Stimulated activated CD4-positive, alpha-beta T cell treated with anti-CD3 and anti-CD28 coated beads, Interleukin-2, amount 100 ng/mL, for 24 hours (primary cell): ENCODE measurements at places on chromosomes 1 and 21.

GRCh38 chr1:162674034-162674608 is 41.9 kb downstream of the DDR2 start:
- DNase-seq = no peak

GRCh38 chr1:99677416-99677815 is 31.5 kb downstream of the PALMD start:
- no peak for DNase-seq

DNA sequence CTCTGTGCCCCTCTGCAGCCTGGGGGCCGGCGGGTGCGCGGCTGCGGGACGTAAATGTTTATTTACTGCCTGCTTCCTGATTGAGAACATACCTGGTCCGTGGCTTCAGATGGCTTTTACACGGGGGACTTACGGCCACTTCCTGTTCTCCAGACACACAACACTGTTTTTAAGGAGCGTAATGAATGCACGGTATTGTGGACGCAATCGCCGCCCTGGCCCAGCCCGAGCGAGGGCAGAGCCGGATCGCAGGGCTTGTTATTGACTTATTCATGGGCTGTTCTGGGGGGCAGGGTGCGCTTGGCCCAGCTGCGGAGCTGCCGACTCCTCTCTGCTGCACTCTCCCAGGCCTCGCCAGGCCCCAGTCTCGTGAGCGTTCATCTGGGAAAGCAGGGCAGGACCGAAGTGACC is 52.8 kb upstream of the ACTRT2 start:
- DNase-seq = no peak

- no peak for DNase-seq
Measured at GRCh38 chr1:39818482-39818881, 29.8 kb upstream of the BMP8B start.

- no peak for DNase-seq
Measured at GRCh38 chr1:212118167-212118871, 82.8 kb downstream of the DTL start.

GRCh38 chr1:100578201-100578600 is 40.3 kb downstream of the GPR88 start:
- no peak for DNase-seq

GRCh38 chr1:162206300-162206699 is 136.8 kb downstream of the NOS1AP start:
- no peak for DNase-seq

- no peak for DNase-seq
Measured at GRCh38 chr1:27374362-27375086, at the start of gene FCN3. Gene FCN3, minus strand, starts transcription at chr1:27374824. Its CDS starts 6 bp downstream, at chr1:27374818.

GRCh38 chr1:48109390-48110013 is 112.3 kb upstream of the TRABD2B start:
- no peak for DNase-seq

DNA sequence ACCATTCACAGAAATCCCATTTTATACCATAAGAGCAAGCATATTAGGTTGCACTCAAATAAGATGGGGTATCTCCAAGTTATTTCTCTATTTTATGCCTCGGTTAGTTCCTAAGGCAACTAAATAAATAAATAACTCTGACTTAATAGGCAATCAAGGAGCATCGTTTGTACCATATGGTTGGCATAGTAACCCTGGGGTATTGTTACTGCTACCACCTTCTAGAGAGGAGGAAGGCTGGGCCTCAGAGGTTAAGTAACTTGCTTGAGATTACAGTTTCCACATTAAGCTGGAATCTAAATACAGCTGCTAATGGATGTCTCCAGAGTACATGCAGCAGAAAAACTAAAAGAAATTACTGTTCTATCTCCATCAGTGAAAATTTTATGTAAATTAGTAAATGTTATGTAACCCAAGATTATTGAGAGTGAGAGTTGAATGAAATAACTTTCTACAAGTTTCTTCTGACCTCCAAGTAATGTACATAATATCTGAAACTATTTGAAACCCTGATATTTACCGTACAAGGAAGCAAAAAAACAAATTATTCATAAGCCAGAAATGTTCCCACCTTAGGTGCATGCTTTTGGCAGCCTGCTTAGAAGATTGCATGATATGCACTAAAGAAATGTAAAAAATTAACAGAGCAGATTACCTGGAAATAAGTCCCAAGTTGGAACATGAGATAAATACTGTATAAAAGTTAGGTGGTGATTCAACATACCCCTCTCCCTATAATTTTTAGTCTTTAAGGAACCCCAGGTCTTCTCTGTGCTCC is 127.0 kb downstream of the CRB1 start:
- no peak for DNase-seq

DNA sequence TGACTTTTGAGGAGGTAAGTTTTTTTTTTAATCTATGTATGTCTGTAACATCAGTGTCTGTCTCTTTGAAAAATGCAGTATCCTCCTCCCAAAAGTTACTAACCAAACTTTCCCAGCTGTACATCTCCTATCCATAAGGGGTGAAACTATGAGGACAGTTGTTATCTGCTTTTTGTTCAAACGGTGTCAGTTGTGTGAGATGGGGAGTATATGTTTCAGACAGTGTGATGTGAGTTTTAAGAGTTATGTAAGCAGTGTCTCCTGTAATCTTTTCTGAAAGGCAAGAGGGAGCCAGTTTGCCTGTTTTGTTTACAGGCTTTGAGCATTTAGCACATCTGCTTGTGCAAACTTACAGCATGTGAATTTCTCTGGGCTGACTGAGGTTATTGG is 34.8 kb upstream of the CACYBP start:
- no peak for DNase-seq

DNA sequence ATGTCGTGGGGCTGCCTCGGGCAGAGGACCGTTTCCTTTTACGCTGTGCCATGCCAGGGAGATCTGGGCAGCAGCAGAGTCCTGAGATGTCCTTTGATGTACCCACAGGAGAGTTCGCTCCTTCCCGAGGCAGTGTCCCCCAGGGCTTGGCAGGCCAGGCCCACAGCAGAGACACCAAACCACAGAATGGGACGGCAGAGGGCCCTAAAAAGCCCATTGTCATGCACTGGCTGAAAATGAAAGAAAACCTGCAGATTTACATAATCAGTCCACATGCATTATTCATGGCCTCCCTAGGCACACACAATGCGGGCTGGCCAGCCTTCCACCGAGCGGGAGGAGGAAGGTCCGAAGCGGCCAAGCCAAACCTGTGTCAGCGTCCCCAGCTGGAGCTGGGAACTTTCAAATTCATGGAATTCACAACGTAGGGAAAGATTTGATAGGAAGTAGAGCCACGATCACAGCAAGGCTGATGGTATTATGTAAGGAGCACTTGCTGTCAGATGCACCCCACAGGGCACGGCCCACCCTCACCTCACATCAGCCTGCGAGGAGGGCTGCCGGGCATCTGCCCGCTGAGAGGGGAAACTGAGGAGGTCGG is 25.3 kb upstream of the EFHD2 start:
- DNase-seq = no peak

DNA sequence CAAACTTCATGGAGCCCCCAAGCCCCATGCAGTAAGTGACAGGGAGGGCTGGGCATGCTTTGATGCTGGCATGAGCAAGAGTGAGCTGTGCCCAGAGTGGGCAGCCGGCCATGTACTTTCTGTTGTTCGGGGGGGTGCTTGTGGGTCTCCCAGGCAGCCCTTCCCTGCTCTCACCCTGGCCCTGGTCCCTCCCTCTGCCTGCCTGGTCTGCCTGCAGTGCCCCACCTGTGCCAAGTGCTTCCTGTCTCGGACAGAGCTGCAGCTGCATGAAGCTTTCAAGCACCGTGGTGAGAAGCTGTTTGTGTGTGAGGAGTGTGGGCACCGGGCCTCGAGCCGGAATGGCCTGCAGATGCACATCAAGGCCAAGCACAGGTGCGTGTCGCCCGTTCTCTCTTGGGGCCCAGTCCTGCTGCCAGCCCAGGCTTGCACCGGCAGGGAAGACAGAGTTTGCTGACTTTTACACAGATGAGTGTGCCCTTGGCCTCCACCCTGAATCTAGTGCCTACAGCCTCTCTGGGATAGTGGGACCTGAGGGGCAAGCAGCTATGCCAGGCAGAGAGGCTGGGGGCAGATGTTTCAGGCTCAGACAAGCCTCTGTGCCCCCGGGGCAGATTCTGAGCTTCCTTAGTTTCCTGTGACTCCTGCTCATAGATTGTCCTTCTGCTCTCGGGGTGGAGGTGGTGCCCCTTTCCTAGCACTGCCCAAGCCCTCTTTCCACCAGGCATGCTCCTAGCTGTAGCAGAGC is 7.6 kb downstream of the ZBTB48 start:
- DNase-seq = no peak

DNA sequence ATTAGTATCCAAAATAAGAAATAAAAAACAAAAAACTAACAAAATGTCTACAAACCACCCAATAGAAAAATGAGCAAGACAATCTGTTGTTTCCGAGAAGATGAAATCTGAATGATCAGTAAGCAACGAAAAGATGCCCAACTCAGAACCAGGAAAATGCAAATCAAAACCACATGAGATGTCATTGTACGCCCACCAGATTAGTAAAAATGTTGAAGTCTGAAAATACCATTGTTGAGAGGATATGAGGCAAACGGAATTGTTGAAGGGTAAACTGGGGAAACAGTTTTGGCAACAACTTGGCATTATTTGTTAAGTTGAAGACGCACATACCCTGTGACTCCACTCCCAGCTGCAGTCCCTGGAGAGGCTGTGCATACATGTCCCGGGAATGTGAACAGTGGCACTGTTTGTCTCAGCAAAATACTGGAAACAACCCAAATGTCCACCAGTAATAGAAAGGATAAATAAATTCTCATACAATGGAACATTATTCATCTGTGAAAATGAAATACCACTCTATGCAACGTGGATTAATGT is 10.6 kb downstream of the ZBTB17 start:
- DNase-seq = no peak

GRCh38 chr1:43358121-43358745 is 548 bp upstream of the CDC20 start:
- DNase-seq = no peak

DNA sequence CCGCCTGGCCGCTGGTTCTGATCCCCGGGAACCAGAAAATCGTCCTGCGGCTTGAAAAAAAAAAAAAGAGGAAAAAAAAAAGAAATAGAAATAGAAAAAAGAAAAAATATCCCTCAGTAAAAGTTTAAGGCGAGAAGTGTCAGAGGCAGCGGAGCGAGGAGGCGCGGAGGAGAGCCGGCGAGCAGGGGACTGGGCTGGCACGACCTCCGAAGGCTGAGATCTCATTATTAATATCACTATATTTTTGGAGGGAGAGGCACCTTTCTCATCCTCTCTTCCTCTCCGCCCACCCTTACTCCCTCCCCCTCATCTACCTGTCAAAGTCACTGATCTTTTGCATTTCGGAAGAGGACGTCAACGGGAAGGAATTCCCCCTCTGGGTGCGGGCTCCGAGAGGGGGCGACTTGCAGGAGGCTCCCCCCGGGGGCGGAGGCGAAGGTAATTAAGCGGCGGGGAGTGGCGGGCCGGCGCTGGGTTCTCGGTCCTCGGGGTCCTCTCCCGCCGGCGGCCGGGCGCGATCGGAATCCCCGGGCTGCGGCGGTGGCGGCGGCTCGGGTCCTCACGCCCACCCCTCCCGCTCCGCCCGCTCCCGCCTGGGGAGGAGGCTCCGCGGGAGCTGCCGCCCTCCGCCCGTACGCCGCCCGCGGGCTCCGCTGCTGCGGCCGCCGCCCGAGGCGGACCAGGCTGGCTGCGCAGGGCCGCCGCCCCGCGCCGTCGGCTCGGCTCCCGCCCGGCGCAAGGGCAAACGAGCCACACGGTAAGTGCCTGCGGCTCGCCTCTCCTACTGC is at the start of gene NTNG1:
NTNG1 (plus strand) TSS at position 337 of the 788 bp plus-strand sequence.
- DNase-seq = no peak

GRCh38 chr21:31198575-31198974 is 145.5 kb downstream of the TIAM1 start:
- DNase-seq = no peak

GRCh38 chr1:243850452-243851256 is 611 bp upstream of the AKT3 start:
- peak; percentile 85 for DNase-seq

- DNase-seq = no peak
Measured at GRCh38 chr1:41613689-41614574, 129.4 kb upstream of the EDN2 start.

DNA sequence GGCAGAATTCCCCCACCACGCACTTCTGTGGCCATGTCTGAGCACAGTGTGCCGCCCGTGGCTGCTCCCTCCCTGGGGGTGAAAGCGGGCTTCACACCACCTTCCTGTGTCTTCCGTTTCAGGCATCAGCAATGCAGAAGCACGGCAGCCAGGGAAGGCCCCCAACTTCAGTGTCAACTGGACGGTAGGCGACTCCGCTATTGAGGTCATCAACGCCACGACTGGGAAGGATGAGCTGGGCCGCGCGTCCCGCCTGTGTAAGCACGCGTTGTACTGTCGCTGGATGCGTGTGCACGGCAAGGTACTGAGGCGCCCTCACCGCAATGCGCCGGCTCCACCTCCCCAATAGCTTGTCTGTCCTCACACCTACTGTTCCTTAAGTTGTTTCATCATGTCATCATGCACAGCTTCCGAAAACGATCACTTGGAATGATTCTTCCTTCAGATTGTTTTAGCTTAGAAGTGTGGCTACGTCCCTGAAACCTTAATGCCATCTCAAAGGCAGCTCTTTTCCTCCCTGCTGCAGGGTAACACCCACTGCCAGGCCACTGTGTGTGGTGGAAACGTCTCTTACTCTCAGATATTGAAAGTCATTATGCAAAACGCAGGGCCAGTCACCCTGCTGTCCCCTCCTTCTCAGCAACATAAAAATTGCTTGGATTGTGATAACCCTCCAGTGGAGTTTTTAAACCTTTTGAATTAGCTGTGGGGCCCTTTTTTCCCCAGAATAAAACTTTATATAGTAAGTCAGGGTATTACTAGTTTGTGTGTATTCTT is 66.8 kb downstream of the POFUT2 start:
- no peak for DNase-seq

- no peak for DNase-seq
Measured at GRCh38 chr1:64042331-64043100, 160.9 kb upstream of the UBE2U start.

- DNase-seq = no peak
Measured at GRCh38 chr1:209855623-209856022, 27.9 kb downstream of the UTP25 start.

GRCh38 chr1:233042834-233043233 is 92.4 kb downstream of the NTPCR start:
- DNase-seq = no peak

DNA sequence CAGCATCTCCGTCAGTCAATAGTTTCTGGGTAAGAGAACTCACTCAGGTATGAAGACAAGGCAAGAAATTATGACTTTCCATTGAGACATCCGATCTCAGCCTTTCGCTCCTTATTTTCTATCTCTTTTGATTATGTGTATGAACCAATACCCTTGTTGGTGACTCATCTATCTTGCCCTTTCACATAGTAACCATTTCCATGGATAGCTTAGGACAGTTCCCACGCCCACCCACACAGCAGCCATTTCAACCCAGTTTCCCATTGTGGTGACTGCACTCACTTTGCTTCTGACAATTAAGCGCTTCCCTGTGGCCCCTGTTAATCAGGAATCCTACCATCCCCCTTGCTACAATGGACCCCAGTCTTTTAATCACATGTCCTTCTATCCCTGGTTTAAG is 210.6 kb upstream of the ADGRL2 start:
- no peak for DNase-seq

- DNase-seq = no peak
Measured at GRCh38 chr1:24931146-24931467, 1.0 kb upstream of the RUNX3 start.
